CD4-positive, alpha-beta T cell treated with Interleukin-4 for 1 hour (primary cell): ENCODE measurements at places on chromosomes 5 and 9.
A peak's percentile ranks its signal among the peaks of the same experiment; 100 is the strongest.

DNA sequence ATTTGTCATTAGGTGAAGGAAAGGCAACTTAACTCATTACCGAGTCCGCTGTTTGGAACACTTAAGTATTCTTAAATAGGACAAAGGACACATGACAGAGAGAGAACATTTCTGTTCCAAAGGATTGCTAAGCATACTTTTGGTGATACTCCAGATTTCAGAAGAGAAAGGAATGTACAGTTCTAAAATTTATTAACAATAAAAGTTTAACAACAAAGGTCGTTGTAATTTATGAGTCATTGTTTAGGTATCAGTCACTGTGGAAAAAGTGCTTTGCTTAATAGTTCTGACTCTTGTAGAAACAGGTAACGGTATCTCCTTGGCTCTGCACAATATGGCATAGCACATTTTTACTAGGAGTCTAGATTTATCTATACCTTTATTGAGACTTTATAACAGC is 36.3 kb upstream of the PAM start:
- no peak for DNase-seq

- DNase-seq: no peak
Observed at GRCh38 chr5:172144931-172145869, 42.8 kb downstream of the STK10 start.

GRCh38 chr5:178325311-178325678 is 92.7 kb upstream of the PHYKPL start:
- no peak for DNase-seq

DNA sequence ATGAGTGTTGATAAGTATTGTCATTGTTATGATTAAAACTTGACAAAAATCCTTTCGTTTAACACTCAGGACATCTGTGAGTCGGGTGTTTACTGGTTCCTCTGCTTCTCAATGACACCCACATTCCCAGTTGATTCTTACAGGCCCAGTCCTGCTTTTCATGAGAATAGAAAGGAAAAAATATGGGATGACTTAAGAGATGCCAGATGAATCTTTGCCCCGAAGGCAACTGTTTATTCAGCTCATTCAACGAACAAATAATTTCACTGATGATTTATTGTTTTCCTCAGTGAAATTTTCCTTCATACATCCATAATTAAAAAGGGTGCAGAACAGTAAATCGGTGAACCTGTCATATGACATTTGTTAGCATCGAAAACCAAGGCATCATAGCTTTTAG is 452.4 kb upstream of the WWC1 start:
- DNase-seq: no peak

GRCh38 chr9:131366761-131367401 is 27.0 kb upstream of the PRRC2B start:
- peak; percentile 20 for DNase-seq

DNA sequence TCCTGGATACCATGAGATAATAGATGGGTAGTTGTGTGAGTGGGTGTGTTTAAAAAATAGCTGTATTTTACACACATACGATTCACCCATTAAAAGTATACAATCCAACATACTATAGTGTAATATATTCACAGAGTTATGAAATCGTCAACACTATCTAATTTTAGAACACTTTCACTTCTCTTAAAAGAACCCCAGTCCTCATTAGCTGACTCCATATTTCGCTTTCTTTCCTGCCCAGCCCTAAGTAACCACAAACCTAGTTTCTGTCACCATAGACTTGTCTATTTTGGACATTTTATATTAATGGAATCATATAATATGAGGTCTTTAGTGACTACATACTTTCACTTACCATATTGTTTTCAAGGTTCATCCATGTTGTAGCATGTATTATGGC is 63.8 kb upstream of the S1PR3 start:
- DNase-seq: peak; percentile 15

- no peak for DNase-seq
Observed at GRCh38 chr5:175811589-175811988, 59.8 kb upstream of the CPLX2 start.

- DNase-seq: no peak
Observed at GRCh38 chr5:119343052-119343451, 12.8 kb upstream of the TNFAIP8 start.

DNA sequence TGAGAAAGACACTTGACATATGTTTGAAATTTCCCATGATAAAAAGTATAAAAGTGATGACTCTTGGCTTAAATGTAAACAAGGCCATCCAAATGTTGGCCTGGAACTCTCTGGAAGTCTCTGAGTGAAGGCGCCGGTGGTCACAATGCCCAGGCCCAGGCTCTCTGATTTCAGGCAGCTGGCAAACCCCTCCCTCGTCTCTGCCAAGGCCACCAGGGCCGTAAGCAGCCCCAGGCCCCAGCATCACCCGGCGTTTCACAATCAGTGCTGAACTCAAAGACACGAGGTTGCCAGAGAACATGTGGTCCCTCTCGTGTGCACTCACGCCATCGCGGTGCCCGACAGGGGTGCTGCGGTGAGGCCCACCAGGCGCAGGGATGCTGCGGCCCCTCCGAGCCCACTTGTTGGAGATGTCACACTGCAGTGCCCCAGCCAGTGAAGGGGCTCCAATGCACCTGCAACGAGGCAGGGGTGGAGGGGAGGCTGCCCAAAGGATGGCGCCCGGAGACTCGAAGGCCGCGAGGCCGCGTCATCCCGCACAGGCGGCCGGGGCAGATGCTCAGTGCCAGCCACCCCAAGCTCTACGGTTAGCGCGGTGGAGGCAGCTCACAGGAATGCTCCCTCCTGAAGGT is 15.0 kb downstream of the LPCAT1 start:
- peak; percentile 7 for DNase-seq

GRCh38 chr5:111953351-111954127 is 196.5 kb upstream of the NREP start:
- no peak for DNase-seq

GRCh38 chr9:128128836-128129590 is 1.5 kb upstream of the PTGES2 start:
- no peak for DNase-seq

DNA sequence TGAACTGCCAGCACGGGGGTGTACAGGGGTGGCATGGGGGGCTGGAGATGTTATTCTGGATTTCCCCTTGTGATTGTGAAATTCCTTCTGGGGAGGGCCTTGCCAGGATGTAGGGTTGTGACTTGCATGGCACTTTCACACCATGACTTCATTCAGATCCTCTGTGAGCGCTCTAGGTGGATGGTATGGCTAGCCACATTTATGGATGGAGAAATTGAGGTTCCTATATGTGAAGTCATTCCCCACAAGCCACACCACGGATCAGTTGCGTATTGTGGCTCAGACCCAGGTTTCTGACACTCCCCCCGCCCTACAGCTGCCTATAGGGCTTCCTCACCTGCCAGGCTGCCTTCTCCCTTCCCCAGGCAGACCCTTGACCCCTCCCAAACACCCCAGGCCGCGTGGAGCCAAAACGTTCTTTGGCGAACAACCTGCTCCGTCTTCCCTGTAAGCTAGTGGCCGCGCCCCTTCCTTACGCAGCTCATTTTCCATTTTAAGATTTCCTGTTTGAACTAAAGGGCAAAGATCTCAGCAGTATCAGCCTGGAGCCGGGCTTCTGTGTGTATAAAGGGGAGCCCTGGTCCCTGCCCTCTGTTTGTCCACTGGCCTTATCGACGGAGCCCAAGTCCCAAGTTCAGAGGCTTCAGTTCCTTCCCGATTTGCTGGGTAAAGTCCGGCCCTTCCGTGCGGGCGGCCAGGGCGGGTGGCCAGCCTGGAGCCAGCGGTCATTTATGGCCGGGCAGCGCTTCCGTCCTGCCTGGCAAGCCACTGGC is 97.8 kb upstream of the KLF4 start:
- DNase-seq: no peak

GRCh38 chr5:178126556-178126955 is 4.3 kb upstream of the RMND5B start:
- DNase-seq: no peak

DNA sequence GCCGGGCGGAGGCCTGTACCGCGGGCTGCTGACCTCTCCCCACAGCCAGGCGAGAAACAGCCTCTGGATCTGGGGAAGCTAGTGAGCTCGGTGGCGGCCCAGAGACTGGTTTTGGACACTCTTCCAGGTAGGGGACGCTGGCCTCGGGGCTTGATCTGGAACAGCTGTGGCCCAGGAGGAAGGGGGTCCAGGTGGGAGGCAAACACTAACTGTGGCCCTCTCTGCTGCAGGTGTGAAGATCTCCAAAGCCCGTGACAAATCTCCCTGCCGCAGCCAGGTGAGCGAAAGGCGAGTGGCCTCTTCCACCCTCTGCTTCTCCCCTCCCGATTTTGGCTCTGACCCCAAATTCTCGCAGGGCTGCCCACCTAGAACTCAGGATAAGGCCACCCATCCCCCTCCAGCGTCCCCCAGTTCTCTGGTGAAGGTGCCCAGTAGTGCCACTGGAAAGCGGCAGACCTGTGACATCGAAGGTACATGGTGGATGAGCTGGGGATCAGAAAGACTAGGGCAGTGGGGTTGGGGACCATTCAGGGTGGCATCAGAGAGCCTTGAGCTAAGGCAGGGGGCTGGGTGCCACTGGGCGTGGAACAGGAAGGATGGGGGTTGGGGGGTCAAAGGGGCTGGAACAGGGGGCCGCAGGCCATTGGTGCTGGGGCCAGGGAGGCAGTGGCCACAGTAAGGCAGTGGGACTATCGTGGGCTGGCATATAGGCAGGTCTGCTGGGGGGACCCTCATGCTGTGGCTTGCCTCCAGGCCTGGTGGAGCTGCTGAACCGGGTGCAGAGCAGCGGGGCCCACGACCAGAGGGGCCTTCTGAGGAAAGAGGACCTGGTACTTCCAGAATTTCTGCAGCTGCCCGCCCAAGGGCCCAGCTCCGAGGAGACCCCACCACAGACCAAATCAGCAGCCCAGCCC is 12.9 kb upstream of the SLC34A1 start:
- no peak for DNase-seq

DNA sequence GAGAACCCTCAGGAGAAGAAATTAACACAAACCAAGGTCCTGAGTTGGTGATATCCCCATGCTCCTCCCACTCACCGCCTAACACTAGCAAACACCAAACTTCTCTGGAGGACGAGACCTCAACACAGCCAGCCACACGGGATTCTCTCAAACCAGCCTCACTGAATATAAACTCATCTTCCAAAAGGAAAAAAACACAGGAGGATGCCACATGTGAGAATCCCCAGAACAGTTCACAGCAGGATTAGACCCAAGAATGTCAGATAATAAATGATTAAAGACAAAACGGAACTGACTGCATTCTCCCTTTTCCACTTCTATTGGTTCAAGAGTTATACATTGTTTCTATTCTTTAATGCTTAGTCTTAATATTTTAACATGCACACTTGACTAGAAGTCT is 89.2 kb downstream of the LPAR1 start:
- no peak for DNase-seq

- no peak for DNase-seq
Observed at GRCh38 chr9:10562581-10563343, 50.0 kb downstream of the PTPRD start.

DNA sequence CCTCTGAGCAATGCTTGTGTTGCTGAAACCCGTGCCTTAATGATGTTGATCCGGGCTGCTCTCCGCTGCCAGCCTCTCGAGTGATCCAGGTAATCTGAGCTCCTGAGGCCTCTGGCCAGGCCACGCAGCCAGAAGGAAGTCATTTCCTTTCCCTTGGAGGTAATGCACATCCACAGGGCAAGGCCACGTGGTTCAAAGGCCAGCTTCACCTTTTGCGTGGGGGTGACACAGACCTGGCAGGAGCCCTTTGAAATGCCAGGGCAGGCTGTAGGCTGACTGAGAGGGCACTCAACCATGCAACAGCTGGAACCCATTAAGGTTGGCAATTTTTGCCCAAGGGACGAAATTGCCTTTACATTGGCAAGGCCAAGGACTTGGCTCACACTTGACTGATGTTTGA is 80.4 kb downstream of the LIX1 start:
- DNase-seq: no peak

DNA sequence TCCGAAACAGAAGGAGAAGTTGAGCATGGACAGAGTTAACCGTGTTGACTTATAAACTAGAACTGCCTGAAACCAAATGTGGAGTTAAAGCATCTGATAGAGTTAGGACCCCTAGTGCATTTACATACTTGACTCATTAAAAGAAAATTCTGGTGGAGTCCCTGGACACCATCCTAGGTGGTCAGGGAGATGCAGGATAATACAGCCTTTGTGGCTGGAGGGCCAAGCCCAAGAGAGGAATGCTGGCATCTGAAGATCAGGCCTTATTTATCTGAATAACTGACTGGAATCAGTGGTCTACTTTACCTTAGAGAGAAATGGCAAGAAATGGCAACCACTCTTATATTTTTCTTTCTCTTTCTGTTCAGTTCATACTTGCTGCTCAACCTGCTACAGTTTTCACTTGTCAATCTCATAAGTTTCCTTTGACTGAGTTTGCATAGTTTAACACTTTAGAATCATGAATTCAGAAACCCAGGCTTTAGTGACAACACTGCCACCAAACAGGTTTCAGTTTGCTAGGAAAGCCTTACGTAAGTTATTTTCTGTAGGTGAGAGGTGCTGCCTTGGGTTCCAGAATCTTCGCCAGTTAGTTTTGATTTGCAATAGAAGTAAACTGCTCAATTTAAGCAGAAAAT is 10.2 kb downstream of the CMYA5 start:
- no peak for DNase-seq

- DNase-seq: no peak
Observed at GRCh38 chr5:36680066-36680465, 73.7 kb downstream of the SLC1A3 start.

- DNase-seq: no peak
Observed at GRCh38 chr9:131841765-131842318, 102.0 kb upstream of the RAPGEF1 start.

GRCh38 chr9:34591248-34591916 is 1.9 kb upstream of the CNTFR start:
- DNase-seq: peak; percentile 75

- no peak for DNase-seq
Observed at GRCh38 chr5:180187767-180188166, 21.2 kb downstream of the RASGEF1C start.
